ENCODE measurements at places on chromosomes 1 and 21.

DNA sequence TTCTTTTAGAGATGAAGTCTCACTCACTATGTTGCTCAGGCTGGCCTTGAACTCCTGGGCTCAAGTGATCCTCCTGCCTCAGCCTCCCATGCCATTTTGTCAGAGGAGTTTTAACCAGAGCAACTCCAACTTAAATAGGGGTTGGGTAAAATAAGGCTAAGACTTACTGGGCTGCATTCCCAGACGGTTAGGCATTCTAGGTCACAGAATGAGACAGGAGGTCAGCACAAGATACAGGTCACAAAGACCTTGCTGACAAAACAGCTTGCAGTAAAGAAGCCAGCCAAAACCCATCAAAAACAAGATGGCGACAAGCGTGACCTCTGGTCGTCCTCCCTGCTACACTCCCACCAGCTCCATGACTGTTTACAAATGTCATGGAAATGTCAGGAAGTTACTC lies 5.7 kb upstream of the DNAH14 start:
- DNase-seq: no peak

- DNase-seq: no peak
Measured at GRCh38 chr1:30518186-30518585, 205.2 kb downstream of the MATN1 start.

DNA sequence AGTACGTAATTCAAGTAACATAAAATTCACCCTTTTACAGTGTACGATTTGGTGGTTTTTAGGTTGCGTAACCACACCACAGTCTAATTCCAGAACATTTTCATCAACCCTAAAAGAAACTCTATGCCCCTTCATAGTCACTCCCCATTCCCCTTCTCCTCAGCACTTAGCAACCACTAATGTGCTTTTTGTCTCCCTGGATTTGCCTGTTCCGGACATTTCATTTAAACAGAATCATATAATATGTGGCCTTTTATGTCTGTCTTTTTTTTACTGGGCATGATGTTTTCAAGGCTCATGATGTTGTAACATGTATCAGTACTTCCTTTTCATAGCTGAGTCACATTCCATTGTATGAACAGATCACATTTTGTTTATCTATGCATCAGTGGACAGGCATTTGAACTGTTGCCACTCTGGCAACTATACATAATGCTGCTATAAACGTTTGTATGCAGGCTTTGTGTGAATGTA lies 20.8 kb downstream of the OBSCN start:
- DNase-seq: no peak

DNA sequence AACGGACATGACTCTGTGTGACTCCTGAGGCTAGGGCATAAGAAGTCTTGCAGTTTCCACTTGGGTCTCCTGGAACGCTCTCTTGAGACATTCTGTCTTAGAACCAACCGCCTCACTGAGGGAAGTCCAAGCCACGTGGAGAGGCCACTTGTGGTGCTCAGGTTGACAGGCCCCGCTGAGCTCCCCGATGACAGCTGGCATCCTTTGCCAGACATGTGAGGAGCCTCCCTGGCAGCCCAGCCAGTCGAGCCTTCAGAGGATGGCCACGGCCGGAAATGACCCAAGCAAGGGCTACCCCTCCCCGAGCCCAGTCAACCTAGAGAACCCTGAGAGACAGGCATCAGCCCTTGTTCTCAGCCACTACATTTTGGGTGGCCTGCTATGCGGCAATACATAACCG lies 20.7 kb downstream of the PLEKHA6 start:
- no peak for DNase-seq

- no peak for DNase-seq
Measured at GRCh38 chr1:89023026-89023425, 360 bp upstream of the GBP3 start.

- DNase-seq: no peak
Measured at GRCh38 chr1:20578721-20579395, 10.0 kb upstream of the CDA start.

- no peak for DNase-seq
Measured at GRCh38 chr1:230839173-230839572, 29.1 kb downstream of the C1orf198 start.

GRCh38 chr1:4169991-4170390 lies 269.9 kb upstream of the C1orf174 start:
- no peak for DNase-seq

- no peak for DNase-seq
Measured at GRCh38 chr1:151918819-151919610, 9.7 kb upstream of the THEM4 start.

DNA sequence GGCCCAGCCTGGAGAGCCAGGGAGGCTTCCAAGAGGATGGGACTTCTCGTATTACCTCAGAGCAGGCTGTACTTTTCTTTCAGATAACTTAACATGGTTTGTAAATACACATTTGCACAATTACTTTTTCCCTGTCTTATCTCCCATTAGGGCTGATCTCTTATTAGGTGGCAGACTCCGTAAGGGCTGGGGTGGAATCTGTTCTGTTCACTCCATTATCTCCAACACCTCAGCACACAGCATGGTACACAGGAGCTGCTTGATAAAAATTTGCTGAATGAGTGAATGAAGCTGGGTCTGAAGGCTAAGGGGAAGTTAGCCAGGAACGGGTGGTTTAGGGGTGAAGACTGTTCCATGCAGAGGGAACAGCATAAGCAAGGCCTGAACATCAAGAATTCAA lies 48.9 kb downstream of the LDLRAD2 start:
- no peak for DNase-seq

GRCh38 chr1:11157394-11157793 lies 31.8 kb upstream of the ANGPTL7 start:
- DNase-seq: no peak

- no peak for DNase-seq
Measured at GRCh38 chr1:53511323-53511932, 52.2 kb downstream of the DMRTB1 start.

- DNase-seq: no peak
Measured at GRCh38 chr1:8854240-8854639, 24.2 kb downstream of the ENO1 start.

- no peak for DNase-seq
Measured at GRCh38 chr1:15146142-15146680, 7.3 kb upstream of the TMEM51 start.

DNA sequence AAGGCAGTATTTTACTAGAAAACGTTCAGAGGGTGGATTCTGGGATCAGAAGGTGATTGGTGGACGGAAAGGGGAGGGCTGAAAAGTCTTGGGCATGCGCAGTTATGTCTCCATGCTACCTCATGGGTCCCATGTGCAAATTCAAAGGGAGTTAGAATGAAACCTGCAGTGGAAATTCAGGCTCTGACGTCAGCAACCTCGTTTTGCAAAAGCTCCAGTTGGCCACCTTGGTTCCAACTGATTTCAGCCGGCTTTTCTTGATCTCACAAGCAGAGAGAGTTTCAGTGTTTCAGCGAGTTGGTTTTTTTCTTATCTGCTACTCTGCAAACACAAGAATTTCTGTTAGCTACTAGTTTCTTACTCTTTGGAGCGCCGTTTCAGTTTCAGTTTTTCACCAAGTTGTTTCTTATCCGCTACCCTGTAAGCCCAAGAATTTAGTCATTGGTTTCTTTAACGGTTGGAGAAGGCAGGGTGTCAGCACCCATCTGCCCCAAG lies 69.8 kb upstream of the PGBD5 start:
- no peak for DNase-seq

GRCh38 chr21:31733551-31734149 lies 1.7 kb upstream of the SCAF4 start:
- no peak for DNase-seq

GRCh38 chr1:178349801-178350200 lies 147.0 kb downstream of the CLEC20A start:
- DNase-seq: no peak

DNA sequence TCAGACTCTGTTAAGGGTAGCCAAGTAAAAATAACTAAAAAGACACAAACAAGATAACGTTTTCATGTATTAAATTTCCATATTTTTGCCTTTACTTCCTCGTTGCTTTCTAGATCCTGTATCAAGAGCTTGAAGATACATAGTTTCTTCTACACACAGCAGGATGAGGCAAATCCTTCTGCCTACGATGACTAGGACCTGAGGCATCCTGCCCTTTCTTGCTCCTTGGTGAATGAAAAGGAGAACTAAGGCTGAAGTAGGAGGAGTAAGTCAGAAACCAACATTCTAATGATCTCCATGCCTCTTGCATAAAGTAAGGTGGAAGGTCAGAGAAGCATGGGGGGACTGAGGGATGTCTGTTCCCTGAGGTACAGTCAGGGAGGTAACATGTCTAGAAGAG lies 102.6 kb downstream of the GPATCH2 start:
- no peak for DNase-seq

DNA sequence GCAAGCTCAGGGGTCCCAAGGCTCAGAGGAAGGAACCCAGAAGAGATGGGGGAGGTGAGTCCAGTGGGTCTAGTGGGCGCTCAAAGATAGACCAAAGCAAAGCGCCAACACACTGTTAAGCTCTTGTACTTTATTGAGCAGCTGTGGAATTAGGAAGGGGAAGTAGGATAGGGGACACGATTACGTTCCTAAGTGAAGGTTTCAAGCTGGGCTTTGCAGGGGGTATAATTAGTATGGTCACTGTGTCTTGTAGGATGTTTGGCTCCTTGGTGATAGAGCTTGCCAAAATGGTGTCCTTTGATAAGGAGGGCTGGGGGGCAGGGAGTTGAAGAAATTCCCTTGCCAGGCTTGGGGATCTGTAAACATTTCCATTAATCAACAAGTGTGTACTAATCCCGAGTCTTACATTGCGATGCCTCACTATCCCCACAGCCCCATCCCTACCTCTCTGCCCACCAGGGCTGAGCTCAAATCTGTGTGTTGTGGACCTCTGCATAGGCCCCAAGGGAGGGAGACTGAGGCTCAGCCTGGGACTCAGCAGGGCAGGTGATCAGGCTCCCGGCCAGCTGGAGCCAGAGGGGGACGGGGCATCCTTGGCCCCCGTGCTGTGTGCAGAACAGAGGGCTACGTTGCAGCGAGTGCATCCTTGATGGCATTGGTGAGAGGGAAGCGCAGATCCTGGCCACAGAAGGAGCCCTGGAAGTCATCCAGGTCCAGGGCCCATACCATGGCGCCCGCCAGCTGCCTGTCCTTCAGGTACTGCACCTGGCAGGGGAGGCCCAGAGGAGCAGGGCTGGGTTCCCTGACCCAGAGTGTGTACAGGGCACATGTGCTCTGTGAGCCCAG lies 3.4 kb upstream of the MYBPH start:
- DNase-seq: no peak

DNA sequence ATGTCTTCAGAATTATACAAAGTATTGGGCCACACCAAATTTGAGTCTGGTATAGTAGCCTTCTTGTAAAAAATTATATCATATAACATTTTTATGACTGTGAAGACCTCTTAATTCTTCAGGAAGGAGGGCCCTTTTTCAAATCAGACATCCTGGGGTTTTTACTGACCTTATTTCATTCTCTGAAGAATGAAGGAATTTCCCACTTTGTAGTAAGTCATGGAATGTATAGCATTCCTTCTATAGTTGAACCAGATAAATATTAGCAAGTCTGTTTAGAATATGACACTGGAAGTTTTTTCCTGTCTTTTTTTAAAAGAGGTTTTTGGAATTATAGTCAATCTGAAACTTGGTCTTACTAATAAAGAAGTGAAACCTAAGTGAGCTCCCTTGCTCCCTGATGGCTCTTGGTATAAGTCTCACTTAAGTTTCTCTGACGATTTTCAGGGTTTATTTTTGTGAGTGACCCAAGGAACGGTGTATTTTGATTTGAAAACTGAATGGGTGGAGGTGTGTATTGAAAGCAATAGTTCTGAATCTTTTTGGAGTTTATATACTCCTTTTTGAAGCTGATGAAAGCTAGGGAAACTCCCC lies 23.7 kb downstream of the SNX27 start:
- DNase-seq: no peak

DNA sequence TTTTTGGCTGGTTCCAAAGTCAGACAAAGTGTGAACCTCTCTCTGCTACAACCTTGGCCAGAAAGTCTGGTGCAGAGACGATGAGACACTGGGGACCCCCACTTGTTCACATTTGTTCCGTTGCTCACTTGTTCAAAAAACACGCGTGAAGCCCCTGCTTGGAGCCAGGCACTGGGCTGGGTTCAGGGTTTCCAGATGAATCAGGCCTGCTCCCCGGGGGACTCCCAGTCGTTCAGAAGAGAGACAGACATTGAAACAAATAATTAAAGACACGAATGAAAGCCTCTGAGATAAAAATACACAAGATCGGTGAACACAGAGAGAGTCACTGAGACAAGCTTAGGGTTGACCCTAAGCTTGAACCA lies 101.5 kb upstream of the RUNX3 start:
- no peak for DNase-seq

- no peak for DNase-seq
Measured at GRCh38 chr1:246792603-246793002, 68.4 kb downstream of the SCCPDH start.

DNA sequence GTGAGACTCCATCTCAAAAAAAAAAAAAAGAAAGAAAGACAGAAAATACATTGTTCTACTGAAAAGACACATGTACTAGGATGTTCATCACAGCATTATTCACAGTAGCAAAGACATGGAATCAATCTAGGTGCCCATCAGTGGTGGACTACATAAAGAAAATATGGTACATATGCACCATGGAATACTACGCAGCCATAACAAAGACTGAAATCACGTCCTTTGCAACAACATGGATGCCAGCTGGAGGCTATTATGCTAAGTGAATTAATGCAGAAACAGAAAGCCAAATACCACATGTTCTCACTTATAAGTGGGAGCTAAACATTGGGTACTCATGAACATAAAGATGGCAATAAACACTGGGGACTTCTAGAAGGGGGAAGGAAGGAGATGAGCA lies 48.9 kb upstream of the SLC19A2 start:
- DNase-seq: no peak

- DNase-seq: no peak
Measured at GRCh38 chr1:115337276-115337632, 795 bp downstream of the NGF start.

GRCh38 chr1:87963556-87963955 lies 634.9 kb downstream of the LMO4 start:
- DNase-seq: no peak

- no peak for DNase-seq
Measured at GRCh38 chr1:164771619-164772361, 212.8 kb downstream of the PBX1 start.

DNA sequence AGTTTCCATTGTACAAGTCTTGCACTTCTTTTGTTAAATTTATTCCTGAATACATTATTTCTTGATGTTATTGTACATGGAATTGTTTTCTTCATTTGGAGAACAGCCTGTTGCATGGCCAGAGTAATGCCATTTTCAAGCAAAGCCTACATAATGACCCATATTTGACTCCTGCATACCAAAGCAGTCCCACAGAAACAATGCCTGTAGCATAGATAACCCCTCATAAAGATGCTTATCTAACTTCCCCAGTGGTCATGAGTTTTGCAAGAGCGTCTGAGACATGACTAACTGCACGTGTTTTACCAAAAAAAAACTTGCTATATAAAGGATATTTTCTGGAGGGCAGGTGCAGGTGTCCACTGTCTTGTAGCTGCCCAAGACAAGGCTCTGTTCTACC lies 30.3 kb upstream of the RLF start:
- DNase-seq: no peak

- no peak for DNase-seq
Measured at GRCh38 chr1:23810818-23811540, 10.4 kb upstream of the GALE start.

Data from COR-L47 (cell line).